Natural killer cell (primary cell): ENCODE measurements at places on chromosomes 12 and 14.

DNA sequence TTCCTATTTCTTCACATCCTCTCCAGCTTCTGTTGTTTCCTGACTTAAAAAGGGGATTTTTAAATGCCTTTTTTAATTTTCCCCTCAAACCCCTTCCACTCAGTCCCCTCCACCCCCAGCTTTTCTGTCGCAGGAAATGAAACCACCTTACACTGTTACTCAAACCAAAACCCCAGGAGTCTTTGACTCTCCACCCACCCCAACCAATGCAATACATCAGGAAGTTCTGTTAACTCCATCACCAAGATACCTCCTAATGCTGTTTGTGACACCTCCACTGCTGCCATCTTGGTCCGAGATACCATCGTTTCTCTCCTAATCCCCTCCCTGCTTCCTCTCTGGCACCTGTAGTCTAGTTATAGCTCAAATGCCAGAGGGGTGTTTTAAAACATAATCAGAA lies 25.4 kb upstream of the CPM start:
- H3K27ac ChIP-seq, result no peak overlapping the region
- no peaks in the 10 kb centered on the region for H3K36me3 ChIP-seq
- no peak overlapping the region for H3K4me3 ChIP-seq
- DNase-seq, result no peak

- no peak for DNase-seq
- H3K36me3 ChIP-seq, result no peaks in the 10 kb centered on the region
- H3K27ac ChIP-seq, result no peak overlapping the region
- no peaks in the 10 kb centered on the region for H3K4me1 ChIP-seq
Measured at GRCh38 chr14:53536446-53536845, 383.3 kb upstream of the DDHD1 start.

- peaks cover 31% of the 10 kb centered on the region for H3K4me1 ChIP-seq
- H3K4me3 ChIP-seq, result no peak overlapping the region
- no peak overlapping the region for H3K27ac ChIP-seq
- DNase-seq, result no peak
- peaks cover 3% of the 10 kb centered on the region for H3K36me3 ChIP-seq
Measured at GRCh38 chr12:46264057-46264456, 4.8 kb downstream of the SLC38A1 start.

DNA sequence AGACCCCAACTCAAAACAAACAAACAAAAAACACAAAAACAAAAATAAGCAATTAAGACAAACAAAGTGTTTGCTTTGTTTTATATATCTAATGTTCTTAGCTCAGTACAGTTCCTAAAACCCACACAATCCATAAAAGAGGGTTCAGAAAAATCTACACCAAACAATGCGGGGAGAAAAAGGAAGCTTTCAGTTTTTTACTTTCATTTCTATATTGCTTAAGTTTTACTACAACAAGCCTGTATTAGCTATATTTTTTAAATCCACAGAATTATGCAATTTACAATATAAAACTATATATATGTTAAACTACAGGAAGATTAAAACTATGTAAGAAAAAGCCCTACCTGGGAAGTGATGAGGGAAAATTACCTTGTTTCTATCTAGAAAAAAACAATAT lies 41.4 kb downstream of the CLIP1 start:
- H3K4me1 ChIP-seq, result no peaks in the 10 kb centered on the region
- H3K27me3 ChIP-seq, result no peaks in the 10 kb centered on the region
- no peak overlapping the region for H3K27ac ChIP-seq
- H3K36me3 ChIP-seq, result peaks cover 26% of the 10 kb centered on the region
- DNase-seq, result no peak

- H3K4me3 ChIP-seq, result no peak overlapping the region
- no peaks in the 10 kb centered on the region for H3K4me1 ChIP-seq
- H3K27me3 ChIP-seq, result peaks cover 6% of the 10 kb centered on the region
- no peak for DNase-seq
Measured at GRCh38 chr12:7375145-7375543, 68.8 kb downstream of the CD163L1 start.

DNA sequence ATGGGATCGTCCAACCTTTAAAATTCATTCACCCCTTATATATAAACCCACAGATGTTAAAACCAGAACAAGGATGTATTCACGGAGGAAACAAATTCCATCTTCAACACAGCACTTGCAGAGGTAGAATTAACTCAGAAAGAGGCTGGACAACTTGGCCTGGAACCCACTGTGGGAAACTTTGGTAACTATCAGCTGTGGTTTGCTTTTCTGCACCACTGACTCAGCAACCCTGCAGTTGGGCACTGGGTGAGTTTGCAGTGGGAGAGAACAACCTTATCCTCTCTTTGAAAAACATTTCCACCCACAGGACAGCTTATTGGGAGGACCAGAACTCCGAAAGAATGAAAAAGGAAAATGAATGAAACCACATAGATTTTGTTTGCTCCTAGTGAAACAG lies 66.3 kb downstream of the ZNF664 start:
- H3K4me3 ChIP-seq, result no peak overlapping the region
- DNase-seq, result no peak
- H3K36me3 ChIP-seq, result no peaks in the 10 kb centered on the region
- no peaks in the 10 kb centered on the region for H3K27me3 ChIP-seq
- H3K27ac ChIP-seq, result no peak overlapping the region
- H3K4me1 ChIP-seq, result no peaks in the 10 kb centered on the region

GRCh38 chr12:96213869-96214268 lies 19.7 kb downstream of the ELK3 start:
- no peak overlapping the region for H3K27ac ChIP-seq
- no peaks in the 10 kb centered on the region for H3K36me3 ChIP-seq
- H3K4me3 ChIP-seq, result no peak overlapping the region
- peaks cover 31% of the 10 kb centered on the region for H3K4me1 ChIP-seq
- no peak for DNase-seq
- no peaks in the 10 kb centered on the region for H3K27me3 ChIP-seq

DNA sequence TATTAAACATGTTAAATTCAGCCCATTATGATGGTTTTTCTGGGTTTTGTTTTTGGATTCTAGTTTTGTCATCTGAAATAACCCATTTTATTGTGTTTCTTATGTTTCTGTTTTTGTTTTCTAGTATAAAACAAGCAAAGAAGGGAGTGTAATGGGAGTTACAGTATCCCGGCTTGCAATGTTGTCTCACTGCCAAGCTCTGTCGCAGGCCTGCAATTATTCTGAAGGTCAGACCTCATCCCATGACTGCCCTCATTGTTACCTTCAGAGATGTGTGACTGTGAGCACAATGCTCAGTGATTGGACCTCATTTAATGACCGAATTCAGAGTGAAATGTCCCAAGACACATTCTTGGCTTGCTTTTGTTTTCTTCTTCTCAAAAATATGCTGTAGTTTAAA lies 73.0 kb upstream of the ATF1 start:
- DNase-seq, result no peak
- H3K4me1 ChIP-seq, result no peaks in the 10 kb centered on the region
- no peak overlapping the region for H3K27ac ChIP-seq
- peaks cover 59% of the 10 kb centered on the region for H3K36me3 ChIP-seq
- H3K27me3 ChIP-seq, result no peaks in the 10 kb centered on the region

DNA sequence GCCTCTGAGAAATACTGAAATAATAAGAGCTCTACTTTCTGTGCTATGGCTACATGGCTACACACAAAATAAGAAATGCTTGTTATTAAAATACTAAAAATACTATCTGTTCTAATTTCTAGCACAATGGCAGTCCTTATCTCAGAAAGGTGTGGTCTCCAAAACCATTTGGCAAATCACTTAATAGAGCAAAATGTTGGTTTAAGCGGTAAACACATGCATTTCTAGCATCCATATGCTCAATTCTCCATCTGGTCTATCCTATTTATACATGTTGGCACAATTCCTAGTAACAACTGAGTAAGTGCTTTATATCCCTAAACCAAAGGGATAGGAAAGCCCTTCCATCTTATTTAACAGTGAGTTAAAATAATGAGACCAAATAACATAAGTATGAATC lies 107.0 kb downstream of the PAPLN start:
- no peaks in the 10 kb centered on the region for H3K27me3 ChIP-seq
- H3K27ac ChIP-seq, result no peak overlapping the region
- H3K4me1 ChIP-seq, result no peaks in the 10 kb centered on the region

GRCh38 chr12:30098677-30099076 lies 314.9 kb upstream of the TMTC1 start:
- no peaks in the 10 kb centered on the region for H3K27me3 ChIP-seq
- DNase-seq, result no peak
- H3K4me3 ChIP-seq, result no peak overlapping the region
- H3K36me3 ChIP-seq, result no peaks in the 10 kb centered on the region

- H3K4me3 ChIP-seq, result no peak overlapping the region
- H3K36me3 ChIP-seq, result no peaks in the 10 kb centered on the region
- no peak for DNase-seq
- no peak overlapping the region for H3K27ac ChIP-seq
- no peaks in the 10 kb centered on the region for H3K4me1 ChIP-seq
- no peaks in the 10 kb centered on the region for H3K27me3 ChIP-seq
Measured at GRCh38 chr12:26188641-26189040, 6.7 kb upstream of the SSPN start.

DNA sequence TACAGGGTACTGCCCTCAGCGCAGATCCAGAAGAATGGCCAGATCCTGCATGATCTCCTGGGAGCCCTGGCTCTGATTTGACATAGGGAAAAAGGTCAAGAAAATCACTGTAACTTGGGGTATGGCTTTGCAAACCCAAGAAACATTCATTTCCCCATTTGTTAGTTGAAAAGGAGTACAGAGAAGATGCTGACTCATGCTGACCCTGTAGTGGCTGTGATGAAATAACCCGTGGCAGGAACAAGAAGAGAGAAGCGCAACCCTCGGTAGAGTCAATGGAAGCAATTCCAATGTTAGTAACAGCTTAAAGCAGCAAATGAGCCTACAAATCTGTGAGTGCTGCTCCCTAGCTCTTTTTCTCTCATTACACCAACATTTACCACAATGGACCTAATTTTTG lies 281.6 kb upstream of the NPAS3 start:
- H3K27ac ChIP-seq, result no peak overlapping the region
- H3K4me1 ChIP-seq, result no peaks in the 10 kb centered on the region
- DNase-seq, result peak; percentile 2
- H3K36me3 ChIP-seq, result no peaks in the 10 kb centered on the region

- no peaks in the 10 kb centered on the region for H3K27me3 ChIP-seq
- no peaks in the 10 kb centered on the region for H3K4me1 ChIP-seq
- H3K27ac ChIP-seq, result no peak overlapping the region
- H3K4me3 ChIP-seq, result no peak overlapping the region
Measured at GRCh38 chr12:123950476-123951349, 21.9 kb downstream of the CCDC92 start.

GRCh38 chr14:103738701-103739451 lies 23.3 kb downstream of the ZFYVE21 start:
- no peak overlapping the region for H3K4me3 ChIP-seq
- H3K36me3 ChIP-seq, result peaks cover 22% of the 10 kb centered on the region
- no peaks in the 10 kb centered on the region for H3K27me3 ChIP-seq
- no peak overlapping the region for H3K27ac ChIP-seq

- H3K4me1 ChIP-seq, result no peaks in the 10 kb centered on the region
- no peak for DNase-seq
- H3K36me3 ChIP-seq, result no peaks in the 10 kb centered on the region
- H3K27ac ChIP-seq, result no peak overlapping the region
- no peak overlapping the region for H3K4me3 ChIP-seq
Measured at GRCh38 chr12:124216966-124217365, 77.9 kb upstream of the RFLNA start.

DNA sequence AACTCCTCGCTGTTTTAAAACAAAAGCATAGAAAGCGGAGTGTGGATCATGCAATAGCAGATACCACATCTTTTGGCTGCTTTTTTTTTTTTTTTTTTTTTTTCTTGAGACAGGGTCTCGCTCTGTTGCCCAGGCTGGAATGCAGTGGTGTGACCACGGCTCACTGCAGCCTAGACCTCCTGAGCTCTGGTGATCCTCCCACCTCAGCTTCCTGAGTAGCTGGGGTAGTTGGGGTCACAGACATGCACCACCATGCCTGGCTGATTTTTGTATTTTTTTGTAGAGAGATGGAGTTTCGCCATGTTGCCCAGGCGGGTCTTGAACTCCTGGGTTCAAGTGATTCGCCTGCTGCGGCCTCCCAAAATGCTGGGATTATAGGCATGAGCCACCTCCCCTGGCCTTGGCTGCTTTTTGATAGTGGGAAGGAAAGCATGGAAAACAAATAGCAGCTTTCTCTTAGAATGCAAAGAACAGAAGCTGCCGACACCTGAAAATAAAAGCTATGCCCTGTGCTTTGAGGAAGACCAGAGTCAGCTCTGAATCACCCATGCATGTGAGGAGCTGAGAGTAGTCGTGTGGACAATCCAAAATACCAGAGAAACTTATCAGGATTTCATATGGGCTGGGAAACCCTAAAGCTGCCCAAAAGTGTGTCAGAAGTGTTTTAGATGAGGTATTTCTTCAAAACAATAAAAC lies 3.6 kb upstream of the ELK3 start:
- H3K27me3 ChIP-seq, result no peaks in the 10 kb centered on the region
- peaks cover 10% of the 10 kb centered on the region for H3K4me1 ChIP-seq

DNA sequence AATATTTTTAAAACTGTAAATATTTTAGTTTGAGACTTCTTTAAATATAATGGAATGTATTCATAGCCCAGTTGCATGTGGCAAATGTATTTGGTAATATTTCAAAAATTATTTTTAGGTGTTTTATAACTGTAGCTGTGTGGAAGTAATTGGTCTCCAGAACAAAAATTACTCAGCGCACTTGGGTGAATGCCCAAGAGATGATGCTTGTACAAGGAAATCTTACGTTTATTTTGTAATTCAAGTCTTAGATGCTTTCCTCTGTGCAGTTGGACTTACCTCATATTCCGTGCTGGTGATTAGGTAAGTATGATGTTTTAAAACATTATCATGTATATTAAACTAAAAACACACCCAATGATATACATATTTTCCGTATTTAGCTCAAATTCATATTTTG lies 76.7 kb upstream of the SLCO1B1 start:
- DNase-seq, result no peak
- H3K27me3 ChIP-seq, result no peaks in the 10 kb centered on the region
- H3K4me3 ChIP-seq, result no peak overlapping the region
- no peaks in the 10 kb centered on the region for H3K4me1 ChIP-seq

DNA sequence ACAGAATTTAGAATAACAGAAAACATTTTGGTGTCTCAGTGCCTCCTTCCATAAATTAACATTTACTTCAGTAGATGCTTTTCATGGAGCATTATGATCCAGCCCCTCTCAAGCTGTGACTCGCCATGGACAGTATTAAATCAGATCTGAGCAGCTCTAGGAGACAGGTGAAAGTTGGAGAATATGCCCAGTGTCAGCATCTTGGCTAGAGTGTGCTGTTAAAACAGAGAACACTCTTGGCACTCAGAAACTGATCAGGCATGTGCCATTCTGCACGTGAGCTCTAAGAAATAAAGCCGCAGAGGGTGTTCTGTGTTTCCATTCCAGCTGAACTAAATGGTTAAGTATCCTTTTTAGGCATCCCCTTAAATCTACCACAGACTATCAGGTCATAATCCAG lies 68.0 kb downstream of the DIP2B start:
- H3K4me1 ChIP-seq, result no peaks in the 10 kb centered on the region
- H3K4me3 ChIP-seq, result no peak overlapping the region
- H3K36me3 ChIP-seq, result no peaks in the 10 kb centered on the region
- no peaks in the 10 kb centered on the region for H3K27me3 ChIP-seq

- H3K36me3 ChIP-seq, result no peaks in the 10 kb centered on the region
- peaks cover 6% of the 10 kb centered on the region for H3K27me3 ChIP-seq
- no peak overlapping the region for H3K4me3 ChIP-seq
- DNase-seq, result peak; percentile 37
- H3K27ac ChIP-seq, result no peak overlapping the region
Measured at GRCh38 chr12:57896115-57896433, 45.3 kb upstream of the ATP23 start.
